Breast epithelium (tissue), 4 donors: ENCODE measurements at places on chromosomes 2 and 18.

GRCh38 chr2:171515672-171516298 is 6.5 kb upstream of the CYBRD1 start:
- no peak for DNase-seq

DNA sequence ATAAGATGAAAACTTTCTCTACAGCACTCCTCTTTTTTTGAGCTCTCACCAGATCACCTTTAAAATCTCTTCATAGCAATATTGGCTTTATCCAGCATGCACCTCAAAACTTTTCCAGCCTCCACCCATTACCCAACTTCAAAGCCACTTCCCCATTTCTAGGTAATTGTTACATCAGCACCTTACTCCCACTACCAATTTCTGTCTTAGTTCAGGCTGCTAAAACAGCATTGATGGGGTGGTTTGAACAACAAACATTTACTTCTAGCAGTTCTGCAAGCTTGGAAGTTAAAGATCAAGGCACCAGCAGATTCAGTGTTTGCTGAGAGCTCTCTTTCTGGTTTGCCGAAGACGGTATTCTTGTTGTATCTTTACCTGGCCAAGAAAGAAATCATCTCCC is 114.0 kb upstream of the SLC39A10 start:
- DNase-seq, result no peak

GRCh38 chr18:58080451-58080850 is 36.4 kb downstream of the NEDD4L start:
- DNase-seq, result no peak

DNA sequence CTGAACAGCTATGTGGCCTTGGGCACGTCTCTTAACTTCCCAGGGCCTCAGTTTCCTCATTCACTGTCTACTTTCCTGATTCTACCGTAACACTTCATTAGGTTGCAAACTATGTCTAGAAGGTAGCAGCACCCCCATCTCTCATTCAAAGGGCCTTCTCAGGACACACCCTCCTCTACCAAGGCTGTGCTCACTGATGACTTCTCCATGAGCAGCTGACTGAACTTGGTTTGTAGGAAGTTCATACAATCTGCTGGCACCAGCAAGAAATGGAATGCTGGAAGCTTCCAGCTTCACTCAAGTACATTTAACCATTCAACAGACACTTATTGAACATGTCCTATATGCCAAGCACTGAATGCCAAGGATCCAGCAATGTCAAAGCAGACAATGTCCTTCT is 250.8 kb upstream of the CTAGE1 start:
- no peak for DNase-seq

DNA sequence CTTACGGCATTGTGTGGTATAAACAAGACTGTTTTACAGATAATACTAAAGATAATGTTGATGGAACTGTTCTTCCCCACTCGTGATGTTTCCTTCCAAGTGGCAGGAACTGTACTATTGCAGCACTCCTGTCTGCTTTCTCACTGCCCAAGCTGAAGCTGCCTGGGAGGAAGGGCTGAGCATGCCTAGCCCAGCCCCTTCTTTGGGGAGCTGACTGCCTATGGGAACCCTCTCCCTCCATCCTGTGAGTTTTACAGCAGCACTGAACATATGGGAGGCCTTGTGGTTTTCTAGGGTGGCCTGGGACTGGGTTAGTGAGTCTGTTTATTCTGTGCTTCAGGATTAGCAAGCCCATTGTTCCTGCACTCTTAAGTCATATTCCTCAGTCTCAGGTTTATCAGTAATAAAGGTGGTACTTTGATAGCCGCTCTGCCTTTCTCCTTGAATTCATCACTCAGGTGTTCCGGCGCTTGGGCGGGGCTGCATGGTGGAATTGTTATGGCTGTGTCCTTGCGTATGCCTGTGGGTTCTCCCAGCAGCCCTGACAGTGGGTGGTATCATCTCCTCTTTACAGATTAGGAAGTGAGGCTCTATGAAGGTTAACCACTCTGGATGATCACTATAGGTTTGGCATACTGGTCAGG is 379.7 kb downstream of the PTPRM start:
- no peak for DNase-seq

- DNase-seq, result no peak
Observed at GRCh38 chr2:171317492-171318125, 116.2 kb downstream of the METTL8 start.

DNA sequence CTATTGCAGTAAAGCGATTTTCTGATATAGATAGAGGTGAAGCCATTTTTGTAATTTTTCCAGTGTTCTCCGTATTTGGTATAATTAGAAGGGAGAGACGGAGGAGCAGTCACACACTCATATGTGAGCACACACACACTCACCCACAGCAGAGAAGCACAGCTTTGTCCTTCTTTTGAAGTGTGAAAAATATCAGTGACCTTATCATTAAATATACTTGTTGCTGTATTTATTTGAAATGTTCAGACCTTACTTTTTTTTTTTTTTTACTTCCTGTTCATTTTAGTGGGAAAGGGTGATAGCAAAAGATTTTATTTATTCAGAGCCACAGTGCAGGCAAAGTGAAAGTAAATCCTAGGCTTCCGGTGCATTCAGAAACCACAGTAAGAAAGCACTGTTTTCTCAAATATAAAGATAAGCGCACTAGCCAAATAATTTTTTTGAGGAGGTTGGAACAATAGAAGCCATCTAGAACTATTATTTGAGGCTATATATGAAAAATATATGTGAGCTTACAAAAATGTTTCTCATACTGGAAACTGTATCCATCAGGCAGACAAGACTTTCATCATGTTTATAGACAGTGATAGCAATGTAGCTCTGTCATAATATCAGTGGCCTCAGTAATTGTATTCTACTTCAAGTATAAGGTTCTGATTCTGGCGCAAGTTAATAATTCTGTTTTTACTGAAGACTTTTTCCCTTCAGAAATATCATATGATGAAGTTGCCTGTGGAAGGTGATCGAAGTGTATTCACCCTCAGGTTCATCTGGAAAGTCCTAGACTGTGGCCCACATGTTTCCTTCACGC is 37.2 kb downstream of the TSHZ1 start:
- DNase-seq, result no peak

DNA sequence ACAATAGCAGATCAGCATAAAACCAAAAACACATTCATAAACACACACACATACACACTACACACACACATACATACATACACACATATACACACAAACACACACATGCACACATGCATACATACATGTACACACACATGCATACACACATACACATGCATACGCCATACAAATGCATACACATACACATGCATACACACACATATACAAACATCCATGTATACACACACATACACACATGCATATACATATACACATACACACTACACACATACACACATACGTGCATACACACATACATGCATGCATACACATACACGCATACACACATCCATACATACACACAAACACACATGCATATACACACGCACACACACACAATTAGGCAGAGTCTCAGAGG is 490.1 kb downstream of the TNS1 start:
- DNase-seq, result no peak

DNA sequence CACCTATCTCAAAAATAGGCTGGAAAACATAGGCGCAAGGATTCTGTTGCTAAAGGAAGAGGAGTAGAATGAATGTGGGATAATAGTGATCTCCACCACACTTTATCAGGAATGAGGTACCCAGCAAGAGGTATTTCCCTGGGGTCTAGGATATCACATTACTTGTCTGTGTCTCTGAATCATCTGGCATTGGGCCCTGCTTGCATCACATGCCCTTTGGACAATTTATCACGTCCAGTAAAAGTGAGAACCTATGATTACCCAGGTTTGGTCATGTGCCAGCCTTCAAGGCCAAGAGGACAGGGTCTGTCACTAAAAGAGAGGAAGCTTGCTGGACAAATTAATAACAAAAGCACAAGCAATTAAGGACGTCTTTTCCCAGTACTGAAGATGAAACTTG is 11.4 kb upstream of the TRAPPC8 start:
- DNase-seq, result no peak

GRCh38 chr2:12613137-12613835 is 103.5 kb upstream of the TRIB2 start:
- DNase-seq, result no peak

GRCh38 chr2:120650022-120650644 is 85.5 kb upstream of the GLI2 start:
- DNase-seq, result no peak

DNA sequence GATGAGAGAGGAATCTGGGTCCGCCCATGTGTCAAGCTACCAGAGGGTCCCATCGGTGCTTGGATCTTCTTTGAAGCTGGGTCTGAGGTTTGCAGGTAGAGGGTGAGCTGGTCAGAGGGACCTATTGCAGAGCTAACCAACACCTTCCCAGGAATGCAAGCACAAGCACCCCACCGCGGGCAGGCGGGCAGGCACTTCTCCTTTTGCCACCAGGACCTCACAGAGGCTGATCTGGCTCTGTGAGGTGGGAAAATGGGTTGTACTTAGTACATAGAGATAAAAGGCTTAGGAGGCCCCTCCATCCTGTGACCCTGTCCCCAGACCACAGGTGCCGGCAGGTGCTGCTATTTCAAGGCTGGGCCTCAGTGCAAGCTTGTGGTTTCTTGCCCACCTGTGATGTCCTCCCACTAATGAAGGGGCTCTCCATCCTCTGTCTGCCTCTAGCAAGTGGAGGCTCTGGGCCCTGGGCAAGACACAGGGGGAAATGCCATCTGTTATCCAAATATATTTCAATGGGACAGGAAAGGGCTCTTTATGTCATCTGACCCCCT is 31.4 kb upstream of the IL37 start:
- DNase-seq, result no peak

GRCh38 chr2:37459095-37459981 is 114.9 kb downstream of the QPCT start:
- no peak for DNase-seq

GRCh38 chr2:84249140-84249539 is 209.9 kb downstream of the SUCLG1 start:
- DNase-seq, result no peak

GRCh38 chr2:44599130-44599529 is 237.4 kb downstream of the CAMKMT start:
- no peak for DNase-seq

GRCh38 chr2:96501471-96501874 is 3.7 kb downstream of the NEURL3 start:
- no peak for DNase-seq

- no peak for DNase-seq
Observed at GRCh38 chr2:240309214-240309613, 126.2 kb upstream of the GPC1 start.

GRCh38 chr18:1968801-1969498 is 602.4 kb downstream of the METTL4 start:
- DNase-seq, result no peak

DNA sequence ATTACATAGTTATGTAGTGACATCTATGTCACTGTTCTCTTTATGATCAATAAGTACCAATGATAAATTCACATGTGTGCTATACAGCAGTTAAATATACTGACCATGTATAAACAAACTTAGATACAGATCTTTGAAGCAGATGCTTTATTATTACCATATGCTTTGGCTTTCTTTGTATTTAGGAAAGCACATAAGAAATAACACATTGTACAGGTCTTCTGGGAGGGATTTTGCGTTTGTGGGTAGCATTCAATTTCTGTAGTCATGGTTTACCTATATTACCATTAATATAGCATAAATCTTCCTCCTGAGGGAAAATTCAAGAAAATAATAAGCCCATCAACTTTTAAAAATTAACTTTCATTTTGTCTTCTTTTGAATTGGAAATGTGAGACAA is 1.6 kb upstream of the PDE1A start:
- DNase-seq, result no peak

- no peak for DNase-seq
Observed at GRCh38 chr2:25521665-25522387, 151.6 kb downstream of the DTNB start.

GRCh38 chr2:126877861-126878565 is 20.7 kb upstream of the TEX51 start:
- no peak for DNase-seq

- no peak for DNase-seq
Observed at GRCh38 chr2:216615298-216616082, 17.7 kb upstream of the IGFBP2 start.

DNA sequence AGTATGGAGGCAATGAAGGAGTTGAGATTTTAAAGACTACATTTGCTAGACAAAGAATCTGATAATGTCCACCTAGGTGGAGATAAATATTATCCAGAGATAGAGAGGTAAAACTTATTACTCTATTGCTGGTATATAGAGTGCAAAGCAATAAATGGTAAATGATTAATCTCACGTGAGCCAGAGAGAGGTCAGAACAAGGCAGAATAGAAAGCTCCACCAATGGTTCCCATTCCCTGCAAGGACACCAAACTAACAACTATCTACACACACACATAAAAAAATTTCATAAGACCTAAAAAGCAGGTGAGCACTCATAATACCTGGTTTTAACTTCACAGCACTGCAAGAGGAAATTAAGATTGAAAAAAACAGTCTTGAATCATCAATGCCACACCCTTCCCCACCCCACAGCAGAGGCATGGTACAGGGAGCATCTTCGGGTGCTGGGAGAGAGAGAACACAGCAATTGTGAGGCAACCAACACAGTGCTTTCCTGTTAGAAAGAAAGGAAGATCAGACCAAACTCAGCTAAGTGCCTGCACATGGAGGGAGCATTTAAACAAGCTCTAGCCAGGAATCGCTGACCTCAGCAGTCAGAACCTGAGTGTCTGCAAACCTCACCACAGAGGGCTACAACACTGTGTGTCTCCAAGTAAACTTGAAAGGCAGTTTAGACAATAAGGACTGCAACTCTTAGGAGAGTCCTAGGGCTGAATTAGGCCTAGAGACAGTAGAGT is 1432.6 kb upstream of the TMEFF2 start:
- DNase-seq, result no peak

DNA sequence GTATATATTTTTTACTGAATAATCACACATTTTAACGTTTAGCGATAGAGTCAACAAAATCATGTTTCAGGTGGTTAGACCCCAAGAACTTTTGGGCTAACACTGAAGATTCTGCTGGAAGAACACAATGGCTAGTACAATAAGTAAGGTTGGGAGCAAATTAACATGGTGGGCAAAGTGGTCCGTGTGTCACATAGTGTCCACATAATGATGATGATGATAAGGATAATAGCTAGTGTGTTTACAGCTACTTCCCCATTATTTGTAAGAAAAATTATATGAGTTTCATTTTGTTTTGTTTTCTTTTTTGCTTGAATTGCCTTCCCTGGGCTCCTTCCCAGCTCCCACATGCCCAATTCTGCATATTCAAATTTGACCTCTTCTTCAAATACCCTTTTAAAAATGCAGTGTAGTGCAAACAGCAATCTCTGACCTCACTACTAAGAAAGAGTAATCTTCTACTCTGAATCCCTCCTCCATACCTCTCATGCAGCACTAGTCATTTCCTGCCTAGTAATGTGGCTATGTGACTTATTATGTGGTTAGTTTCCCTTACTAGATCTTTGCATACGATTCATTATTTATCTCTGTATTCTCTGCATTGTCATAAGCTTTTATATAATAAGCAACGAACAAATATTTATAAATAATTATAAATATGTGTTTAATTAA is 16.9 kb upstream of the VPS54 start:
- DNase-seq, result no peak

GRCh38 chr2:217000406-217000805 is 140.5 kb upstream of the TNP1 start:
- no peak for DNase-seq
